ENCODE measurements at places on chromosomes 3 and 15.

- DNase-seq, result no peak
Measured at GRCh38 chr3:27319847-27320526, 49.2 kb downstream of the NEK10 start.

GRCh38 chr3:78889348-78889747 is 878.5 kb downstream of the ROBO1 start:
- no peak for DNase-seq

GRCh38 chr3:170539897-170540296 is 46.0 kb downstream of the SLC7A14 start:
- no peak for DNase-seq

DNA sequence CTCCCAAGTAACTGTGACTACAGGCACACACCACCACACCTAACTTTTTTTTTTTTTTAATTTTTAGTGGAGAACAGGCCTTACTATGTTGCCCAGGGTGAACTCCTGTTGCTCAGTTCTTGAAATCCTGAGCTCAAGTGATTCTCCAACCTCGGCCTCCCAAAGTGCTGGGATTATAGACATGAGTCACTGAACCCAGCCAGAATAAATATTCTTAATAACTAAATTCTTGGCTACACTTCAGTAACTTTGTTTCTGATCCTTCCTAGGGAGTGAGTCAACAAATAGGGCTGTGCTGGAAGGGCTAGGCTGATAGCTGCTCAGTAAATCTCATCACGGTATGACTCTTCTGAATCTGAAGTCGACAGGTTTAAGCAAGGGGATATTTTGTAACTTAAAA is 56.6 kb downstream of the P3H2 start:
- no peak for DNase-seq

GRCh38 chr3:120854908-120855526 is 53.0 kb upstream of the STXBP5L start:
- no peak for DNase-seq

- no peak for DNase-seq
Measured at GRCh38 chr3:72960812-72961518, 35.6 kb upstream of the PPP4R2 start.

GRCh38 chr15:74840851-74841775 is 1.8 kb downstream of the ULK3 start:
- DNase-seq, result no peak

DNA sequence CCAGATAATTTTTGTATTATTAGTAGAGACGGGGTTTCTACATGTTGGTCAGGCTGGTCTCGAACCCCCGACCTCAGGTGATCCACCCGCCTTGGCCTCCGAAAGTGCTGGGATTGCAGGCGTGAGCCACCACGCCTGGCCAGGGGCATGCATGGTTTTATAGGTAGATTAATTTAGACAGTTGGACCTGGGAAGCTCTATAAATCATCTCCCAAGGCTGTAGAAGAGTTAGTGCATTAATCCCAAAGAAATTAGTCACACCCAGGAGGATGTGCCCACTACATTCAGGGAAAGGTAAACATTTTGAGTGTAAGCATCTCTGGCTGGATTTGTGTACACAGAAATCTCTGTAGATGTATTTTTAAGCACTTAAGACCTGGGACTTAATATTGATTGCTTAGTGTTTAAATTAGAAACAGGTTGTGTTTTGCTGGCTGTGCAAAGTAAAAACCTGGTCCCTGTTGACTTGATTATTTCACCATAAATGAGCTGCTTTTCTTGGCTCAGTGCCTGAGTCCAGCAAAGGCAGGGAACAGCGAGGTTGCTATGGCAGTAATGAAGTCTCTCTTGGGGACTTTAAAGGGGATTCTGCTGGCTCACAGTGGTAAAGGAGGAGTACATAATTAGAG is 19.2 kb downstream of the EXOSC7 start:
- DNase-seq, result no peak

DNA sequence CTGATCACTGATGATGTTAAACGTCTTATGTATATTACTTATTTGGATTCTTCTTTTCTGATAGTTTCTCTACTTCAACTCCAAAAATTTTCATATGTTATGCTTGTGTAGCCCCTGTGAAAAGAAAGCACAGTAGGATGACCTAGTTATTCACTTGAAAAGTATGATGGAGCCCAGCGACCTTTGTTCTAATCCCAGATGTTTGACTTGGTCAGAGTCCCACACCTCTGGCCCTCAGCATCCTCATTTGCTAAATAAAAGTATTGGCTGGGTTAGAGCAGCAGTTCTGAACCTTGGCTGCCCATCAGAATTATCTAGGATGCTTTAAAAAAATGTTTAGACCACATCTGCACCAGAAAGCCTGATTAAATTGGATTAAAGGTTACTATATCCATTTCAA is 173.7 kb downstream of the ATG7 start:
- DNase-seq, result no peak

GRCh38 chr3:134772591-134772990 is 22.5 kb upstream of the EPHB1 start:
- DNase-seq, result no peak

GRCh38 chr15:90309020-90309419 is 43.1 kb upstream of the ZNF774 start:
- DNase-seq, result no peak

Measured in neural progenitor cell (in vitro differentiated cells).